ENCODE measurements at places on chromosomes 12 and 14.

GRCh38 chr12:96421014-96421413, 20.8 kb upstream of the CDK17 start:
- no peak for DNase-seq

GRCh38 chr12:93204896-93205295, 172.8 kb upstream of the NUDT4 start:
- DNase-seq, result no peak

- no peak for DNase-seq
Measured at GRCh38 chr12:650983-651382, 12.3 kb downstream of the NINJ2 start.

GRCh38 chr12:10901427-10901826, 7.9 kb downstream of the TAS2R13 start:
- no peak for DNase-seq

GRCh38 chr12:108657130-108657745, 23.5 kb upstream of the SELPLG start:
- DNase-seq, result no peak

DNA sequence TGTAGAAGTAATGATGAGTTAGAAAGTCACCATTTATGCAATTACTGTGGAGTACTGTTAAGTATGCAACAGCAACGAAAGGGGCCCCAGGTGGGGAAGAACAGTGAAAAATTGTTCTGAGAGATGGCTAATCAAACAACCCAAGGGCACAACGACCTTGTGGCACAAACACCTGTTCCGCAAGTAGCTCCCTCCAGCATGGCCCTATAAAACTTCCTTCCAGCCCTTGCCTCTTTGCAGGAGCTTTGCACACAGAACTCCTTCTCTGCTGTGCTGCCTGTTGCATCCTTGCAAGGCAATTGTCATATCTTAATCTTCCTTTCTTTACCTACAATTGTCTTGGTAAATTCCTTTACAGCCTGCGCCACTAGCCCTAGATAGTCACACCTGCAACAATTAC, 23.2 kb upstream of the ATP23 start:
- no peak for DNase-seq

GRCh38 chr12:6222078-6222654, 22.0 kb downstream of the CD9 start:
- no peak for DNase-seq

Measured in testis (tissue), 5 donors.